CD4-positive, alpha-beta T cell treated with Interleukin-2 at 100 ng/mL for 4 hours (primary cell): ENCODE measurements at places on chromosomes 5 and 9.

- DNase-seq = no peak
Measured at GRCh38 chr9:34546102-34546833, 23.5 kb upstream of the ENHO start.

GRCh38 chr9:126696401-126697145 is 82.8 kb downstream of the LMX1B start:
- DNase-seq = no peak

DNA sequence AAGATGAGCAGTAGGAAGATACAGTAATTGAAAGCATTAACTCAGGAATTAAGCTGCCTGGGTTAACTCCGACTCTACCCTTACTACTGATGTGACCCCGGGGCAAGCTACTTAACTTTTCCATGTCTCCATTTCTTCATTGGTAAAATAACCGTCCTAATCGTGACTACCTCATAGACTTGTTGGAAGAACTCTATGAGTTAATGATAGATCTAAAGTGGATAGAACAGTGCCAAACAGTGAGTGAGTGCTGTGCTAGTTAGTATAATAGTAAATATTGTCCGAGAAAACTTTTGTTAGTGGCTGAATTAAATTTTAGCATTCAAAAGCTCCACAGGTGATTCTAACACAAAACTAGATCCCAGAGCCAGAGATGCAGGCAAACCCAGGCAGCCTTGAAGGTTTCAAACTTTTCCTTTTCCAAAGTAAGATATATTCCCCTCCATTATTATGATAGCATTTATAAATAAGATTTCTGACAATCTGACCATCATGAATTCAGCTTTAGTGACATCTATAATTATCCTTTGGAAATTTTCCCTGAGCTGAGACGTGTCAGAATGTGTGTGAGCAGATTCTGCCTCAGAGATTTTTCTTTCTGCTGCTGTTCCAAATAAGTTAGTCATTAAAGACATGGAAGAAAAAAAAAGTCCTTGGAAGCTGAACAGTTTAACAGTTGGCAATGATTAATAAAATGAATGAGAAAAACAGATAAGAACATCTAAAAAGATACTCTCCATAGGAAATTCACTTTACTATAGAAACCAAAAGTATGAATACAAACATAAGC is 369.5 kb downstream of the PRELID2 start:
- DNase-seq = no peak

DNA sequence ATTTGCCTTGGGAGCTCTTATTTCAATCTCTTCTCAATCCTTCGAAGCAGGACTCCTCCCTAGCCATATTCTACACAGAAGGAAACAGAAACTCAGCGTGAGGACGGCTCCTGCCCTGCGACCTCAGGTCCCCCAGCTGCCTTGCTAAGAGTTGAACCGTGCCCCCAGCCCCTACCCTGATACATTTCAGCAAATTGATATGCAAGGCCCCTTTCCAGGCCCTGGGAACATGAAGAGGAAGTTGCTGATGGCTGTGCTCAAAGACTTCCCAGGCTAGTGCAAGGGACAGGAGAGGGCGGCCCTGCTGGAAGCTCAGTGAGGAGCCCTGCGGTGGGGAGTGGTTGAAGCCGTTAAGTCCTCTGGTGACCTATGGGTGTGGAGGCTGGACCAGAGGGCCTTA is 41.5 kb downstream of the BOD1 start:
- DNase-seq = no peak

DNA sequence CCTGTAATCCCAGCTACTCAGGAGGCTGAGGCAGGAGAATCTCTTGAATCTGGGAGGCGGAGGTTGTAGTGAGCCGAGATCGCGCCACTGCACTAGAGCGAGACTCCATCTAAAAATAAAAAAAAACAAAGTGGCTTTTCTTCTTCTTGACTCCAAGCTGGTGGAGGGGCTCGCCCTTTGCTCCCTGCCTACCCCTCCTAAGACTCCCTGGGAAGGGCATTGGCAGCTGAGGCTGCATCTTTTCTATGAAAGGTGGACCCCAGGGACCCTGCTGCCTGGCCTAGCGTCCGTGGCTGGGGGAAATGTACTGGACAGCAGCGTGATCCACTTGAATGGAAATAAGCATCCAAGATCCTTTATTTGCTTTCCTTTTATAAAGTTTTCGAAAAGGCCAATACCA is 24.0 kb downstream of the ROPN1L start:
- DNase-seq = no peak

- DNase-seq = no peak
Measured at GRCh38 chr9:93099551-93100275, 3.7 kb downstream of the CARD19 start.

GRCh38 chr5:111782216-111782615 is 25.2 kb upstream of the NREP start:
- DNase-seq = no peak

GRCh38 chr5:76379316-76379715 is 23.8 kb upstream of the IQGAP2 start:
- peak; percentile 14 for DNase-seq

- DNase-seq = no peak
Measured at GRCh38 chr5:133397990-133398645, 214.2 kb downstream of the FSTL4 start.

- no peak for DNase-seq
Measured at GRCh38 chr5:170108266-170108785, 2.6 kb downstream of the FOXI1 start.

GRCh38 chr9:118306801-118307200 is 602.6 kb downstream of the TLR4 start:
- DNase-seq = no peak

- no peak for DNase-seq
Measured at GRCh38 chr9:105510024-105510423, 47.9 kb upstream of the FKTN start.

DNA sequence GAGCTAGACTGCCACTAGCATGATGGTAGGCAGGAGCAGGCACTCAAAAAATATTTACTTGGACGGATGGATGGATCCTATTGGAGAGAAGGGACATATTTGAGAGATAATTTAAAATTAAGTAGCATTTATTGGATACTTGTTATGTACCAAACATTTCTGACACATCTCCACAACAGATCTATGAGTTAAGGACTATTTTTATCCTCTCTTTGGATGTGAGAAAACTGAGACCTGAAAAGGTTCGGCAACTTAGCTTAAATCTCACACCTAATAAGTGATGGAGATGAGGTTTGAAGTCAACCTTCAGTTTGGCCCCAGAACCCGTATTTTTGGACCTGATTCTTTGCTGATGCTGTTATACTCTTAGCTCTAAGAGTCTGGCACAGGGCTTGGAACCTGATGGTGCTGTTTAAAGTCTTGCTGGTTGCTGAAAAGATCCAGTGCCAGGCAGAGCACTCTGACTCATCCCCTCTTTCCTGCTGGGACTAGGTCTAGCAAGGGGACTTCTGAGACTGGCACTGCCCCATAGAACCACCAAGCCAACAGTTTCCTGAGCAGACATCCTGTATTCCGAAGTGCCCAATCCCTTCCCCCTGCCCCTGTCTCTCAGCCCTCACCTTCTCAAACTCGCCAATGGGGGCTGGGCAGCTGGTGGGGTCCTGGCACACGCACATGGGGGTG is 15.6 kb downstream of the SPARC start:
- no peak for DNase-seq

DNA sequence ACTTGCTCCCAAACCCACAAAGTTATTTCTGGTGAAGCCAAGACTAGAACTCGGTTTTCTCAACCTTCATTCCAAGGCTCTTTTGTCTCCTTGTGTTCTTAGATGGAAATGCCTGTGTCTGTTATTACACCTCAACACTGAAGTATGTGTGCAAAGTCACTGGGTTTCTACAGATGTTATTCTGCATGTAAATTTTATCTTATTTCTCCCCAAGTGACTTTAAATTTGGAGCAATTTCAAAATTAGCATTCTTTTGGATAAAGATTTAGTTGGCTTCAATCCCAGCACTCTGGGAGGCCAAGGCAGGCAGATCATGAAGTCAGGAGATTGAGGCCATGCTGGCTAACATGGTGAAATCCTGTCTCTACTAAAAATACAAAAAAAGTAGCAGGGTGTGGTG is 104.4 kb upstream of the GNA14 start:
- no peak for DNase-seq

DNA sequence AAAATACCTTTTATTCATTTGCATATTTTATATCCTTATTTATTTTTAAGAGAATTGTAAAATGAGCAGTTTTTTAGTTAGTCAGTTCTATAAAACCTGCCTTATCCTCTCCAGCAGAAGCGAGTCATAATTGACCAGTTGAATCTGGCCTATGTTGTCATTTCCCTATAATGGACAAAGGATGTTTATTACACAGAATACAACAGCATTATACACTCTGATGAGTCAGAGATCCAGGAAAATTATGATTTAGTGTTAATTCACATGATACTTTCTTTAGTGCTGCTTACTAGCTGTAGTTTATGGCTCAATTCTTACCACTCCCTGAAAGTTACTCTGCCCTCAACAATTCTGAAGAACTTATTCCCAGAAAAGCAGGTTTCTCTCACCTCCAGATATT is 26.8 kb upstream of the LURAP1L start:
- no peak for DNase-seq

- no peak for DNase-seq
Measured at GRCh38 chr5:115418788-115419187, 122.3 kb upstream of the CCDC112 start.

DNA sequence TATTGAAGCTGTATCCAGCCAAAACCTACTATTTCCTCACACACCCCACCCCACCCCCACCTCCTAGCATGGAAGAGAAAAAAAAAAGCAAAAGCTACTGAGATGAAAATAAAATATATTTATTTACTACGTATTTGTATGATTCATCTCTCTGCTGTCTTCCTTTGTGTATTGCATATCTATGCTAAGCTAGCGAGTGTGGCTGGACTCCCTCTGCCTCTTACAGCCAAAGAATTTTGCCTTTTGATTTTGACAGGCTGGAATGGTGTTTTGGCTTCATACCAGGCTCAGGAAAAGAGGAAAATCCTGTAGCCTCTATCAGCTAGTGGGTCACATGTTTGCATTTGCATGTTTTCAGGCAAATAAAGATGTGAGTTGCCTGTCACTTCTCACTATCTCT is 2.2 kb downstream of the ABLIM3 start:
- DNase-seq = no peak

- peak; percentile 50 for DNase-seq
Measured at GRCh38 chr5:179668391-179668790, 12.4 kb downstream of the CBY3 start.

GRCh38 chr5:149358294-149358651 is 427 bp downstream of the PCYOX1L start:
- peak; percentile 29 for DNase-seq

DNA sequence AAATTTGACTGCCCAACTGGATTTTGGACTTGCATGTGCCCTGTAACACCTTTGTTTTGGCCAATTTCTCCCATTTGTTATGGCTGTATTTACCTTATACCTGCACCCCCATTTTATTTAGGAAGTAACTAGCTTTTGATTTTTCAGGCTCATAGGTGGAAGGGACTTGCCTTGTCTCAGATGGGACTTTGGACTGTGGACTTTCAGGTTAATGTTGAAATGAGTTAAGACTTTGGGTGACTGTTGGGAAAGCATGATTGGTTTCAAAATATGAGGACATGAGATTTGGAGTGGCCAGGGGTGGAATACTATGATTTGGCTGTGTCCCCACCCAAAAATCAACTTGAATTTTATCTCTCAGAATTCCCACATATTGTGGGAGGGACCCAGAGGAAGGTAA is 490.2 kb downstream of the PRR16 start:
- DNase-seq = no peak

DNA sequence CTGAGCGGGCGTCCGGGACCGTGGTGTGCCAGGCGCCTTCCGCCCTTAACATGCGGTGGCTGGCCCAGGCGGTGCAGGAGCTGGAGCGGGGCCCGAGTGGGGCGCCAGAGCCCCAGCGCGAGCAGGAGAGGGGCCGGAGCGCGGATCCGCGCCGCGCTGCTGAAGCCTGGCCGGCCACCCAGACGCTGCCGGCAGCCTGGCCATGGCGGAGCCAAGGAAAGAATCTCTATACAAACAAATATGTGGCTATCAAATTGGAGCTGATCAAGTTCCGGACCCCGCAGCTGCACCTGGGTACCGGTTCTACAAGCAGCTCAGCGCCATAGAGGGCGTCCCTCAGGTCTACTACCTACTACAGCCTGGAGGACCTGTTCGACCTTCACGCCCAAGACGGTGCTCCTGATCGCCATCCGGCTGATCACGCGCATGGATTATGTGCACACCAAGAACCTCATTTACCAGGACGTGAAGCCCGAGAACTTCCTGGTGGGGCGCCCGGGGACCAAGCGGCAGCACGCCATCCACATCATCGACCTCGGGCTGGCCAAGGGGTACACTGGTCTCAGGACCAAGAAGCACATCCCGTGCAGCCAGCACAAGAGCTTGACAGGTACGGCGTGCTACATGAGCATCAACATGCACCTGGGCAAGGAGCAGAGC is 55.8 kb downstream of the JAK2 start:
- no peak for DNase-seq

DNA sequence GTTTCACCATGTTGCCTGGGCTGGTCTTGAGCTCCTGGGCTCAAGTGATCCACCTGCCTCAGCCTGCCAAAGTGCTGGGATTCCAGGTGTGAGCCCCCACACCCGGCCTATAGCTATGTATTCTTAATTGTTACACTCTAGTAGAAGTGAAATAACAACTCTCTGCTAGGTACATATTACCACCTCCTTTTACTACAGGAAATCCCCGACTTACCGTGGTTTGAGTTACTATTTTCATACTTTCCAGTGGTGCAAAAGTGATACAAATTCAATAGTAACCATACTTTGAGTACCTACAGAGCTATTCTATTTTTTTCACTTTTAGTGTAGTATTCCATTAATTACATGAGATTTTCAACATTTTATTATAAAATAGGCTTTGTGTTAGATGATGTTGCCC is 719 bp downstream of the ARL14EPL start:
- DNase-seq = no peak

- no peak for DNase-seq
Measured at GRCh38 chr9:134959971-134960310, 42.2 kb upstream of the FCN1 start.

GRCh38 chr9:107375651-107376369 is 92.7 kb downstream of the RAD23B start:
- no peak for DNase-seq
